ENCODE measurements at places on chromosomes 2 and 18.
A peak's percentile ranks its signal among the peaks of the same experiment; 100 is the strongest.

GRCh38 chr2:11746807-11747459 lies 501 bp downstream of the LPIN1 start:
- no peak for DNase-seq

DNA sequence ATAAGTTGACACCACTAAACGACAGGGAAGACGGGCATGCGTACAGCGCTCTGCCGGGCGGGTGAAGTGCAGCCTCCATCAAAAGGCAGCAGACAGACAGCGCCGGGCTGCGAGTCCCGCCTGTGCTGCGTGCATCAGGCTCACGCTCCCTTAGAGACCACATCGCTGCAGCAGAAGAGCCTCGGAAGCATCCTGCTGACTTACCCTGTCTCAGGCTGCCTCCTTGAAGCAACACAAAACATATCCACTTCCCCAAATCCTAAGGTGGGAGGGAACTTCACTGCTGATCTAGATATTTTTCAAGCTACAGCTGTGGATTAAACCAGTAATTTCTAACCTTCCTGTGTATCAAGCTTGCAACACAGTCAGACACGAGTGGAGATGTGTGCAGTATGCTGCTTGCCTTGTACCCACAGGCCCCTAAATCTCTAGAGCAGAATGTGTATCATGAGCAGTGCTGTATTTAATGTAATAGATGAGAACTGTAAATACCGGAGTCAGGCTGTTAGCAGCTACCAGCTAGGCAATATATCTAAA lies 6.4 kb downstream of the MYT1L start:
- DNase-seq = no peak

DNA sequence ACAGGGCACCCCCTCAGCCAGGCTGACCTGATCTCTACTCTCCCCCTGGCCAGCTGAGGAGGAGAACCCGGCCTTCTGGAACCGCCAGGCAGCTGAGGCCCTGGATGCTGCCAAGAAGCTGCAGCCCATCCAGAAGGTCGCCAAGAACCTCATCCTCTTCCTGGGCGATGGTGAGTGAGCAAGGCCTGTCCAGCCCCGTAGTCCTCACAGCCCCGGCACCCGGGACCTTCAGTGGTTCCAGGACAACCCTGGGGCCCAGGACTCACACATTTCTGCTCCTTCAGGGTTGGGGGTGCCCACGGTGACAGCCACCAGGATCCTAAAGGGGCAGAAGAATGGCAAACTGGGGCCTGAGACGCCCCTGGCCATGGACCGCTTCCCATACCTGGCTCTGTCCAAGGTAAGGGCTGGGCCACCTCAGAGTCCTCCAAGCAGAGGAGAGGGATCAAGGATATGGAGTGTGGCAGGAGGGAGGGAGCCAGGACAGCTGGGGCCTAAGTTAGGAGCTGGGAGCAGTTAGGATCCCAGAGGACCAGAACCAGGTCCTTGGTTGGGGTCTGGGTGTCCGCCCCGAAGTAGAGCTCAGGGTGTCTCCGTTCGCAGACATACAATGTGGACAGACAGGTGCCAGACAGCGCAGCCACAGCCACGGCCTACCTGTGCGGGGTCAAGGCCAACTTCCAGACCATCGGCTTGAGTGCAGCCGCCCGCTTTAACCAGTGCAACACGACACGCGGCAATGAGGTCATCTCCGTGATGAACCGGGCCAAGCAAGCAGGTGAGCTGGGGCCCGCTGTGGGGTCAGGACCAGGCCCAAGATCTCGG lies 555 bp downstream of the ALPI start:
- peak; percentile 65 for DNase-seq

DNA sequence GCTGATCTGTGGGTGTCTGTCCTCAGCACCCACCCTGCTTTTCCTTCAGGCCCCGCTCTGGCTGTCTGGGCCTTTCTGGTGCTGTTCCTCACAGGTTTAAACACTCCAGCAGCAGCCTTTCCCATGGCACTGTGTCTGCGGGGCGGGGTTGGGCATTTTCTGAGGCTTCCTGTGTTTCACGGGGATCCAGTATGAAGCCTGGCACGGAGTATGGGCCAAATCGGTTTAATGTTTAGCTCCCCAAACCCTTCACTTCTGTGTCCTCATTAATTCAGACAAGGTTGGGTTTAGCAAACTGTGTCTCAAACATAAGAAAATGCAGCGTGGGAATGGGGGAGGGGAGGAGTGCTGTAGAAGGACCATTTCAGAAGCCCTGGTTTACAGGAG lies 44.9 kb downstream of the HPCAL1 start:
- DNase-seq = no peak

DNA sequence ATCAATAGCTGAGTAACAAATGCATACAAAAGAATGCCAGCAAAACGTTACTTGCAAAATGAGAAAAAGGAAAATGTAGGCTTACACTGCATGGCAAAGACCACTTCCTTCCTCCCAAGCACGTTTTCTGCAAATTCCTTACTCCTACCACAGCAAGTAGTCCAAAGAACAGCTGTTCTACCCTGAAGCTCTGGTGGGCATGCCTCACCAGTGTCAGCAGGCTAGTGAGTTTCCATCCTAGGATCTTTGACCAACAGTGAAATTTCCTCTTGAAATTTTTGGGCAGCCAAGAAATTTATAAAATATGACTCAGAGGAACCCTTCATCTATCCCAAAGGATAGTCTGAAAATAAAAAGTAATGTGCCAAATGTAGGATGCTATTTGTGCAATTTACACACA lies 123.9 kb downstream of the ZNF532 start:
- DNase-seq = no peak

- DNase-seq = no peak
Measured at GRCh38 chr2:223562078-223562477, 40.1 kb downstream of the SCG2 start.

DNA sequence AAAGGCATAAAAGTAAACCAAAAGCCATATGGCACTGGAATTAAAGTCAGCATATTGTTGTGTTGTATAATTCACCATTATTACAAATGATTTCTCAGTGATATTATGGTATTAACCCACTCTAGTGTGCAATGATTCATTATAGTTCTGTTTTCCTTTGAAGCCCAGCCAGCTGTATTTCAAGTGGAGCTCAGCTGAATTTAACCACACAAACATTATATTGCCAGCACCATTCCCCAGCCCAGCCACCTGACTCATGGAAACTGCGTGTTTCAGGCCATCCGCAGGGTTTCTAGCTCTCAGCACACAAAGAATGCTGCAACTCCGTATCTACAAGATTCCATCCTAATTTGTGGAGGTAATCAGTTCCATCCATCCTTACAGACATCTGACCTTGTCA lies 166.8 kb upstream of the CHAC2 start:
- DNase-seq = no peak

DNA sequence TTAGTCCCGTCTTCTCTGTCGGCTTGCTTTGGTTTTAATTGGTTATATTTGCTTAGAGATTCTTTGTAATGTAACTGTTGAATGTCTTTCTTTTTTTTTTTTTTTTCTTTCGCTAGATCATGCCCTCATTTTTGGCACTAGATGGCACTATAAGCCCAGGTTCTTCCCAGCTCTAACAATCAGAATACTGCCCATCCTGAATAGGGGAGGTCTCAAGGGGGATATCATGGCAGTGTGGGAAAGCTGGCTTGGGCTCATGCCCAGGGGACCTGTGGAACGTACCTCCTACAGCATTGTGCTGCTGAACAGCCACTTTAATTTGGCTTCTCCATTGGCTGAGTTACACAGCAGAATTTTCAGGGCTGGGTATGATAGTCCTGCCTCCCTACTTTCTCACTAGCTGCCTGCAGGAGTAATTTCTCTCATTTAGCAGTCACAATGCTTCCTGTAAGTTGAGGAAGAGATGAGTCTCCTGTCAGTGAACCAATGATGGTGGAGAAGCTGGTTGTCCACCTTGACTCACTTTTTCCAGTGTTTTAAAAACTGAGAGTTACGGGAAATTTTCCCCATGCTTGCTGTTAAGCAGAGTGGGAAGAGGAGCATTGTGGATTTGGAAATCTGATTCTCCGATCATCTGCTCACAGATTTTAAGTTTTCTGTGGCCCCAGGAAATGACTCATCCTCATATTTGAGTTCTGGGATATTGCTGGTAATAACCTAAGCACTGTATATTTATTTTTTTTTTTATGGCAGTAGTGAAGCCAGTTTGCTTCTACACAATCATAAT lies 47.2 kb downstream of the RAD51AP2 start:
- no peak for DNase-seq

- DNase-seq = peak; percentile 66
Measured at GRCh38 chr2:94871226-94872087, at the start of gene TEKT4. Gene TEKT4 (plus strand): TSS chr2:94871430. CDS start chr2:94871580, 150 bp downstream.

DNA sequence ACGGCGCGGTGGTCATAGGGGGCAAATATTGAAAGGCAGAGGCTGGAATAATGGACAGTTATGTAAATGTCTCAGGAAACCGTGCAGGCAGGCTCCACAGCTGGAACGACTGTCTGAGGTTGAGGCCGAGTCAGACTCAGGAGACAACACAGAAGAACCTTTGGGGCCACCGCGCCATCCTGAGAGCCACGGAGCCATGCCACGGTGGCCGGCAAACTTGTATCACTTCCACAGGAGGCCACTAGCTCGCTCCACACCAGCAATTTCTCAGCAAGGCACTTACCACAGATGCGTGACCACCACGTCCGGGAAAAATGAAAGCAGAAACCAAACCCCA lies 156.7 kb upstream of the SALL3 start:
- peak; percentile 24 for DNase-seq

GRCh38 chr18:13434854-13435253 lies 216.3 kb downstream of the LDLRAD4 start:
- DNase-seq = no peak

DNA sequence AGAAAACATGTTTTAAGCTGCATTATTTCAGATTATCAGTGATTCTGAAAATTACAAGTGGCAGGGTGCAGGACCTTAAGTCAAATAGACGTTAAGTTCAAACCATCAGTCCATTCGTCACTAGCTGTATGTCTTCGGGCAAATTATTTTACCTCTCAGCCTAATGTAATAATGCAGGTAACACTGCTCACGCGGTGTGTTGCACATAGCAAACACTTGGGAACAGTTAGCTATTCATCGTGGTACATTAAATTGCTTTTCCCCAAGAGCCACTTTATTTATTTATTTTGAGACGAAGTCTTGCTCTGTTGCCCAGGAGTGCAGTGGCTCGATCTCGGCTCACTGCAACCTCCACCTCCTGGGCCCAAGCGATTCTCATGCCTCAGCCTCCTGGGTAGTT lies 10.1 kb downstream of the MAT2A start:
- no peak for DNase-seq

GRCh38 chr18:67007085-67007484 lies 403.2 kb upstream of the CDH19 start:
- DNase-seq = no peak

GRCh38 chr2:236673823-236674185 lies 104.2 kb downstream of the ACKR3 start:
- DNase-seq = no peak

DNA sequence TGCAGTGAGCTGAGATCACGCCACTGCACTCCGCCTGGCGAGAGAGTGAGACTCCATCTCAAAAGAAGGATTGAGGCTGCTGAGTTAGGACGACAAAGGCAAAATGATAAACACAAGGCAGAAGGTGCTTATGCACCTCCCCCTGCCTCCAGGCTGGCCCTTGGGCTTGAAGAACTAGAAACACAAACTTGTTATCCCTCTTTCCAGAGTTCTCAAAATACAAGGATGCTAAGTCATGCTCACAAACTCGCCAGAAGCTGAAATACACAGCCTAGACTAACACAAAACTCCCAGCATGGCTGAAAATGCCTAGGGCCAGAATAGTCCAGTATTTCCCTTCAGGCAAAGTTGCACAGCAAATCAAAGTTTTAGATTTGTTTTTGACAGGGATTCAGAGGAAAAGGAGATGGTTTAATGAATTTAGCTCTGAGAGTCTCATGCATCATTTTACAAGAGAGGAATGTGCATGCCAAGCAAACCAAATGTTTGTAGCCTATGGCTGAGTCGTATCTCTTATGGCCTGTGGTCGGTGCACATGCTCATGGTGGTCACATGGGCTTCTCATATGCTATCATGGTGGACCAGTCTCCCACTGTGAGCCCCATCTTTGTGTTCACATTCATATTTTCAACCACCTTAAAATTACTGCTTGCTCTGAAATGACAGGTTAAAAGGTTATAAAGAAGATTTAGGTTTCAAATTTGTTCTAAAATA lies 16.2 kb upstream of the MREG start:
- no peak for DNase-seq

- DNase-seq = no peak
Measured at GRCh38 chr2:216873573-216873972, 13.7 kb upstream of the TNP1 start.

- DNase-seq = no peak
Measured at GRCh38 chr2:195352581-195352980, 304.4 kb upstream of the SLC39A10 start.

- DNase-seq = no peak
Measured at GRCh38 chr2:57199663-57200062, 846.9 kb upstream of the VRK2 start.

- no peak for DNase-seq
Measured at GRCh38 chr2:150370561-150370960, 116.9 kb downstream of the RND3 start.

DNA sequence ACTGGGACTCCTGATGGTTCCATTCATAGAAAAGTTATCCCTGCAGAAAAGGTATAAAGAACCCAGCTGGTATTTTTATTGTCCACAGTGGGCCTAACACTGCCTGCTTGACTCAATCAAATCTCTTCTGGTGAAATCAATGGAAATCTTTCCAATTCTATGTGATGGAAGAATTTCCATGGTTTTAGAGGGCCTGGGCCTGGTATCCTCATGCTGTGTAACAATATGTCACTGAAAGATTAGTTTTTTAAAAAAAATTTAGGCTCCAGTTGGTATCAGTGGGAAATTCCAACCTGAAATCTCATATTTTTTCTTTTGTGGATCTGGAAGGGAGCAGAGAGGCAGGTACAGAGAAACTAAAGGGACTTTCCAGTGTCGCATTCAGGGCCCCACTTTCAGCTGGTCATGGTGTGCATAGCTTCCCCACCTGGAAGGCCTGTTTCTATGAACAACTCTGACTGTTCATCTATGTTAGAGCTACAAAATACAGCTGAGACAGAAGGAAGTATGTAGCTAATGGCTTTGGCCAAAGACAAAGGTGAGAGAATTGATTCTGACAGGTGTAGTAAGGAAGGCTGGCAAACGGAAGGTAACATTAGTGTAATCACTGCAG lies 20.9 kb downstream of the NEB start:
- DNase-seq = no peak

DNA sequence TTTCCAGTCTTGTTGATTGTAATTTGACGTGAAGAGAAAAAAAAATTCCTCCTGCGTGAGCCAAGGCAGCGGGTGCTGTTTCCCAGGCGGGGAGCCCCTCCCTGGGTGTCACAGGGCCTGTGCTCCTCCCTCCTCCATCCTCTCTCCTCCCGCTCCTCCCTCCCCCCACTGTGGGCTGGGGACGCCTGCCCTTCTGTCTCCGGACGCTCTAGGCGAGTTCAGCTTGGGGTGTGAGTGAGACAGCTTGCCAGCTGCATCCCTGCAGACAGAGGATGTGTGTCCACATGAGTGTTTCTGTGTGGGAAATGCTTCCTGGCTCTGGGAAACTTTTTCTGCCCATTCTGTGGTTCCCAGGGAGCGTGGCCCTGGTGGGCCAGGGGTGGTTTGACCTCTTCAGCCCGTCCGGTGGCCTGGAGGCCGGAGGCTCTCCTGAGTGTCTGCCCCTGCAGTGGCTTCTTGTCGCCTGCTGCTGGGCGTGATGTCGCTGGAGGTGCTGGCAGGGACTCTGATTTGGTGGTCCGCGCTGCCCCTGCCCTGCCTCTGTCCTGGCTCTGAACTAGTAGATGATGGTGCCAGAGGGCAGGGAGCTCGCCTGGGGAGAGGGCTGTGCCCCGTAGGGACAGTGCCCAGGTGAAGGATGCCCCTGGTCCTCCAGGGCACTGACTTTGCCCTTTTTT lies 96.4 kb downstream of the USP40 start:
- peak; percentile 61 for DNase-seq

All from type B pancreatic cell (in vitro differentiated cells).